Sciatic nerve (tissue), 2 donors: ENCODE measurements at places on chromosomes 7 and 10.
A peak's percentile ranks its signal among the peaks of the same experiment; 100 is the strongest.

DNA sequence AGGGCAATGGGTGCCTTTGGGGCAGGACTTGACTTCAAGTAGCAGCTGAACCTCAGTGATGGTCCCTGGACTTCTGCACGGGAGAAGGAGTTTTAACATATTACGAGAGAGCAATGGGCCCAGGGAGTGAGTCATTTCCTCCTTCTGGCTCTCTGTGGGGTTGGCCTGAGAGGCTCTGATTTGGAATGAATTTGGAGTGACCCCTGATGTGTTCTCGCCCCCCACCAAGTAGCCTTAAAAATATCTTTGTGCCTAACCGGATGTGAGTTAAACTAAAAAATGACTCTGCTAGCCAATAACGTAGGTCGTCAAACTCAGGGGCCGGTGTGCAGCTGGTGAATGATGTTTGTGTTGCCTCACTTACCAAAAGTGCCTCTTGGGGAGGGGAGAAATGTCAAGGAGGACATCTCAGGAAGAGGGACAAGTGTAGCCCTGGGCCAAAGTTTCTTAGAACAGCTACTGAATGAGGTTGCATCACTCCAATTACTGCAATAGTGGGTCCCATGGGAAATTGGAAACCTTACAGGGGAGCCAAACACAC, 656.6 kb downstream of the INHBA start:
- no peak for DNase-seq

DNA sequence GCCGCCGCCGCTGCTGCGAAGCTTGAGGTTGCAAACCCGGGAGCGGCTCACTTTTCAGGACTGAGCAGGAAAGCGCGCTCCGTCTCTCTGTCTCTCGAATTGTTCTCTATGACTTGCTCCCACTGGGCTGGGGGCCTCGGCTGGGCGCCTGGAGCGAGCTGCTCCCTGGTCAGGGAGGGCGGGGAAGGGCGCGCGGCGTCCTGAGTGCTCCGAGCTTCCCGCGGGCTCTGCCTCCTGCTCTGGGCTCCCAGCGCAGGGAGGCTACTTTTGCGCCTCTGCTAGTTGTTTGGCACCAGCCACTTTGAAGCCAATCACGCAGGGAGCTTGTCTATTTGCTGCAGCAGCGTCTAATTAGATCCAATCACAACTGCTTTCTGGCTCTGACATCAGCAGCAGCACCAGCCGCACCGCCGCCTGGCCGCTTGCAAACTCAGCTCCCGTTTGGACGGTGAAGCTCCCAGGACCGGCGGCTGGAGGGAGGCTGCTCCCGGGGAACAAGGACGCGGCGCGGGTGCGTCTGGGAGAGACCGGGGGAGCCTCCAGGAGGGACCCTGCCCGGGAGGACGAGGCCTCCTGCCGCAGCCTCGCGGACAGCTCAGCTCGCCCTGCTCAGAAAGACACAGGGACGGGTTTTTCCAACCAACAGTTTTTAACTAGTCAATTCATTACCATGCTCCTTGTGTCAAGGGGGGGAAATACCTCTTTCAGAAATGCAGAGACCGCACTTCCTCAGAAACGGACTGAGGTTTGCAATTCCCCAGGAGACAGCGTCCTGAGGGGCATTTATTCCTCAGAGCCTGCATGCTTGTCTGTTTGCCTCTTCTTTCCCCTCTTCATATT, at the start of gene ADARB2:
Gene ADARB2 (minus strand): TSS at position 304 of the 840 bp plus-strand sequence.
- DNase-seq, result no peak

- peak; percentile 48 for DNase-seq
Measured at GRCh38 chr7:411677-412312, 107.9 kb downstream of the PDGFA start.

DNA sequence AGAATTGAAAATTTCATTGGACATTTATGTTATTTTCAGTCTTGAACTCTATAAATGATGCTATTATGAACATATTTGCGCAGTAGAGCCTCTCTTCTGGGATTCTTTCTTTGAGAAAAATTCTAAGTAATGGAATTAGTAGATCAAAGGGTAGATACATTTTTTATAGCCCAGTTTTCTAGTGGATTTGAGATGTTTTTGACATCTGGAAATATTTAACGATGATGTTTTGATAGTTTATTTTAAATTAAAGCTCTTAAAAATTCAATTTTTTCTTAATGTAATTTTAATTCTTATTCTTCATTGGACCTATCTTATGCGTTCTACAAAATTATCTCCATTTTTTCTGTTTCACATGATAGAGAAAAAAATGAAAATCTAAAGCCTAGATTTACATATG, 103.0 kb downstream of the ADAM22 start:
- no peak for DNase-seq

DNA sequence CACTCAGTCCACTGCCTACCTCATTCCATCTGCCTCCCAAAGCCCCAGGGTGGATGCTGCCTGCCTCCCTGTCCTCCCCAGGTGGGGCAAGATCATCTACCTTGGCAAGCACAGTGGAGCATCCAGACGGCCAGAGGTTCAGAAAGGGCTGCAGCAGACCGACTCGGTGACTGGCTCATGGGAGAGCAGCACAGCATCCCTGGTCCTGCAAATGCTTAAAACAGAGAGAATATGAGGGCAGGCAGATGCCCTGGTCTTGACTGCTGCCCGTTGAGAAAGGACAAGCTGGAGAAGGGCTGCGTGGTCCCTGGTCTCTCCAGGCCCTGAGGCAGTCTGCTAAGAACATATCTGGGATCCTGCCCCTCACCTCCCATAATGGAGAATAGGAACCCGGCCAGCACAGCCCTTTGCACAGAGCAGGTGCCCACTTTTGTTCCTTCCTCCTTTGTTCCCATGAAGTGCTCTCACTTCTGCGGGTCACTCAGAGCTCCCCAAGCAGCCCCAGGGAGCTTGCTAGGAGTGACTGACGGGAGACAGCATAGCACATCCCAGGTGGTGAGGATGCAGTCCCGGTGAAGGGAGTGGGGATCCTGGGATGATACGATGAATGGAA, 1.4 kb downstream of the HPS1 start:
- DNase-seq, result no peak
